ENCODE measurements at places on chromosomes 11 and 22.

DNA sequence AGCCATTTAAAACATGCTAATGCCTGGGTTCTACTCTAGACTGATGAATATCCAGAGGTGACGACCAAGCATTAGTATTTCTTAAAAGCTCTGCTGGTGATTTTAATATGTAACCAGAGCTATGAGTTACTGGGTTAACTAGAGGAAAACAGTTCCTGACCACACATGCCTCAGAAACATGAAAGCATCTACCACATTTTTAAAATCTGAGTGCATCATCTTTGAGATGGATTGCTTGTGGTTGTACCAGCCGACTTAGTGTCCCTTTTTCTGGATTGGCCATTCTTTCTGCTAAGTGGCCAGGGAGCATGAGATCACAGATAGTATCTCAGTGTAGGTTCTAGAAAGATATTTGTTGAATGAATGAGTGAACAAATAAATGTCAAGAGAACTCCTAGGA is 152.4 kb downstream of the NTM start:
- no peak for DNase-seq

GRCh38 chr11:110287537-110287936 is 8.9 kb downstream of the RDX start:
- DNase-seq, result no peak

DNA sequence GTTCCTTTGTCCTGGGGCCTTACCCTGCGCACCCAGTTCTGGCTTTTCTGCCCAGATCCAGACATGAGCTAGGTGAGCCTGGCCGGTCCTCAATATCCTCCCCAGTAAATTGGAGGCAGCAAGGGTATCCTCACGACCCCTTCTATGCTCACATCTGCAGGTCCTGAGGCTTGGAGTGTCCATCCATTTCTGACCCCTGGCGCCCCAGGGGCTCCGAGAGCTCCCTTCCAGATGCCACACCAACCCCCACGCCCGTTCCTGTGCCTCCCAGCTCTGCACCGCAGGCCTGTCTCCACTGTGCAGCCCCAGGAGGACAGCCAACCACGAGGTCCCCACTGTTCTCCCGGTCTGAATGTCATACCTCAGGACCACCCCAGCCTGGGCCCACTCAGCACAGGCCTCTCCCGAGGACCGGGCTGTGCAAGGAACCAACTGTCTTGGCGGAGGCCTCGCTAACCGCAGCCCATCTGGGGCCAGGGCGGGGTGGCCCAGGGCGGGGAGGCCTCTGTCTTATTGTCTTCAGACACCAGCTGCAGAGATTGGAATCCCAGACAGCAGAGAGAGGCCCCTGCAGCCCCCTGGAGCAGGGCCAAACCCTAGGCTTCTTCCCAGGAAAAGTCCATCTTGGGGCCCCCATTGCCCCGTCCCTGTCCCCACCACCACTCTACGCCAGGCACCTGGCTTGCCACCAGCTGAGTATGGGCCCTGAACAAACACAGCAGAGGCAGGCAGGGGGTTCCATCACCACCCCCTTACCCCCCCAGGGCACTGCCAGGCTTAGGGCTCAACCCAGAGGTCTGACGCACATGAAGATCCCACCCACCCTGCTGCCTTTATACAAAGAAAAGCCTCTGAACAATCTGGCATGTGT is 39.3 kb downstream of the ALX4 start:
- DNase-seq, result no peak

DNA sequence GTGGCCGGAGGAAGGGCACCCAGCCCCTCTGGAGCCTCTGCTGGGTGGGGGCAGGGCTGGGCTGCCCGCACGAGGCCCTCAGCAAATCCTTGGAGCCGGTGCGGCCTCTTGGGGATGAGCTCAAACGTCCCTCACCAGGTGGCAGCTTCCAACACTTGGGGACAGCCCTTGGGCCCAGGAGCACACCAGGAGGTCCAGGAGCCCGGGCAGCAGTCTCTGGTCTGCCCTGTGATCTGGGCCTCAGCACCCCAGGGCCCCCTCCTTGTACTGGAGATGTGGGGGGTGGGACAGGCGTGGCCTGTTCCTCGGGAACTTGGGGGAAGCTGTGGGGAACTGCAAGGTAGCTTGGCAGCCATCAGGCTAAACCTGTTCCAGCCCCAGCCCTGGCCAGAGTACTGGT is 40.0 kb downstream of the MOB2 start:
- no peak for DNase-seq

GRCh38 chr22:27629908-27630673 is 171.5 kb downstream of the MN1 start:
- no peak for DNase-seq

DNA sequence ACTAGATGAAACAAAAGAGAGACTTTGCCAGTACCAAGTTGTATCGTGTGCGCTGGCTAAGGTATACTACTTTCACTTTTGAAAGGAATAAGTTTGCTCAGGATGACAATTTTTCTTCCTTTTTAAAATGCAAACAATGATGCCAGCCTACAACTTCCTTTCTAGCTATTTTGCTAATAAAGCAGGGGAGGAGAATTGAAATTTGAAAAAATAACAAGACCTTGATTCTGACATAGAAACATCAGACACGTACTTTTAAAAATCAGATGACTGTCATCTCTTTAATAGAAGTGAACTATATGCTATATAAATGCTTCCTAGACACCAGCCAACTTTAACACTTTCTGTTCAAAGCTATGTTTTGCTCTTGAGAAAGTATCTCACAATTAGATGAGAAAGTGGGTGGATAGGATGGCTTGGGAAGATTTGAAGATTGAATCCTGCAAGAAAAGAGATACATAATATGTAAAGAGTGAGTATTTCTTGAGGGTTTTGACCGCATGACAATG is 41.7 kb upstream of the BLID start:
- DNase-seq, result no peak

- no peak for DNase-seq
Measured at GRCh38 chr11:78253797-78254196, 65.1 kb downstream of the USP35 start.

DNA sequence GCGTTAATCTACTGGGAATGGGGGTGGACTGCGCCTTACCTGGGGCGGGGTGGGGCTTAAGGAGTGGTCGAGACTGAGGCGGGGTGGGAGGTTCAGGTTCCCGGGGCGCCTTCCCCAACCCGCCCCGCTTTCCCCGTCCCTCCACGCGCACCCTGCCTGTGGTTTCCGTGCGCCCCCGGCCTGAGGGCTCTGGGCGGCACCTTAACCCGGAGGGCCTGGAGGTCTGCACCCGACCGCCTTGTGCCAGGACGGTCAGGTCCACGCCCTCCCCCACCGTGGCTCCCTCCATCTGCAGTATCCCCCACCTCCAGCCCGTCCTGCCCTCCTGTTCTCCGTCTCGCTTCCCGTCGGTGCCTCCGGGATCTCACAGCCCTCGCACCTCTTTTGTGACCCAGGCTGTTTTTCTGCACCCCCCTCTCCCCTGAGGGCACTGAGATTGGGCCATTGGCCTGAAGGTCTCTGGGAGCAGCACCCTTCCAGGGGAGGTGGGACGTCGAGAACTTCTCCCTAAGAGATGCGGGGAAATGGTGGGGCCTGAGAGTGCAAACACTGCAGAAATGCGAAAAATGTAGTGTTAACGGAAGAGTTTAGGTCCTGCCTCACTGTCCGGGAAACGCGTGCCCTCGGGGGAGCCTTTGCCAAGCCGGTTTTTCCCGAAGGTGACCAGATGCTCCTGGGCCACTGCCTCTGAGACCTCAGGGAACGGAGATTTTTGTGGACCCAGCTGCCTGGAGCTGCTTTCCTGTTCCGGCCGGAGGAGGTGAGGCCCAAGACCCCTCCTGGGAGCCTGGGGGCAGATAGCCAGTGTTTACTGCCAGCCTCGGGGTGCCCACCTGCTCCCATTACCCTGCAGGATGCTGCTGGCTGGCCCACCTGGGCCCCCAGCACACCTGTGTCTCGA is 1.2 kb upstream of the ASCL2 start:
- DNase-seq, result no peak

- DNase-seq, result no peak
Measured at GRCh38 chr22:27295040-27295439, 506.5 kb downstream of the MN1 start.

GRCh38 chr11:86174101-86175046 is 70.2 kb upstream of the EED start:
- no peak for DNase-seq

DNA sequence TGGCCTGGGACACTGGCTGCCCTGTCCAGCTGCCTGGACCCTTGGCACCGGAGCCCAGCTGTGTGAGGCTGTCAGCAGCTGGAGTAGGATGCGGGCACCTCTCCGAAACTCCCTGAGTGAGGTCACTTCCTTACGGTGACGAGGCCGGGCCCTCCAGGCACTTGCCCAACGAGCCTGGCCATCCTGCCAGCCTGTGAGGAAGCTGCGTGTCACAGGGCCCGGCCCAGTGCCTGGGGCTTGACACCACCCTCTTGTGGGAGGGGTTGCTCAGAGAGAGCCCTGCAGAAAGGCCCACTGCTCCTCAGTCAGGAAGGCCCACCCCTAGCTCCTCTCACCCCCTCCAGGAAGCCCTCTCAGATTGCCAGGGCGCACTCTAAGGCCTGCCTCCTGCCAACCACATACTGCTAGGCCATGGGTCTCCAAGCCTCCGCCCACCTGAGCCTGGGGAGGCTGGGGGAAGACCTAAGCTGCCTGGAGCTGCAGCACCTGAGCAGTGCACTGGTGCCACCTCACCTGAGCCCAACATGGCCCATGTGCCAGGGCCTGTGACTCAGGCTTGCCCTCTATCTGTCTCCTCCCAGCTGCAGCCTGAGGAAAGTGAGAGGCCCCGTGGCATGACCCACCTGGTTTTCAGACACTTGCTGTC is 4.3 kb upstream of the PHLDA2 start:
- no peak for DNase-seq

DNA sequence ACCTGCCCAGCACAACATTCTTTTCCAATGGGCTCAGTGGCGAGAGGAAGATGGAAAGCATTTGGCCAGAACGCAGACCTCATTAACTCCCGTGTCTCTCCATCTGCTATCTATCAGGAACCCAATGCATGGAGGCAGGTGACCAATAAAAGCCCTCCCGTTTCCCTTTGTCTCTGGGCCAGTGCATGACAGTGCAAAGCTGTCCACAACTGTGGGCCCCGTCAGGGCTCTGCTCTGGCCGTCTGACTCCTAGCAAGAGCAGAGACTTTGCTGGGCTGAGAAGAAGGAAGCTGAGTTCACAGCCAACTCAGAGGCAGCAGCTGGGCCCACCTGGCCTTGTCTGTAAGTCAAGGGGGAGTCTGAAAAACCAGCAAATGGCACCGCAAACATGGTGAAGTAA is 177.8 kb downstream of the TENM4 start:
- no peak for DNase-seq

DNA sequence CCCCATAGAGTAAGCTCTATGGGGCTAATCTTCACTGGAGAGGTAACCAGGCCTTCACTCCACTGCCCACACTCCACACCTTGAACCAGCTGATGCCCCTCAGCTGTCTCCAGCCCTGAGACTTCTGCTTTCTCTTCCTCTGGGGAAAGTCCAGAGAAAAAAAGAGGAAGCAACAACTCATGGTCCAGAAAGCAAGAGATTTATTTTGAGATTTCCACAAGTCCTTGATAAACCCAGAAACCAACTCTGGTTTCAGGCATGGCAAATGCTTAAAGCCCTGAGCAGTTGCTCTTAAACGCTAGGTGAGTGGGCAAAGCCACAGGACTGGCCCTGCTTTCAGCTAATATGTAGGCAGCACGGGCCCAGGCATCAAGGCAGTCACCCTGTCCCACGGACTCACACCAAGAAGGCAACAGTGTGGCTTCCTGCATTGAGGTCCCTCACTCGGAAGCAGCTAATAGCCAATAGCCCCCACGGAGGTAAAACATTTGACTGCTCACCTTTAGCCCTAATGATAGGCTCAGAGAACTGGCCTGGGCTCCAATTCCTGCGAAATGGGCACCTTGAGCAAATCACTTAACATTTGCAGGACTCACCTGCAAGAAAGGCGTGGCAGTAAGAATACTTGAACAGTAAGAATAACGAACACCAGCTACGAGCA is 4.3 kb downstream of the CYB561A3 start:
- DNase-seq, result no peak

DNA sequence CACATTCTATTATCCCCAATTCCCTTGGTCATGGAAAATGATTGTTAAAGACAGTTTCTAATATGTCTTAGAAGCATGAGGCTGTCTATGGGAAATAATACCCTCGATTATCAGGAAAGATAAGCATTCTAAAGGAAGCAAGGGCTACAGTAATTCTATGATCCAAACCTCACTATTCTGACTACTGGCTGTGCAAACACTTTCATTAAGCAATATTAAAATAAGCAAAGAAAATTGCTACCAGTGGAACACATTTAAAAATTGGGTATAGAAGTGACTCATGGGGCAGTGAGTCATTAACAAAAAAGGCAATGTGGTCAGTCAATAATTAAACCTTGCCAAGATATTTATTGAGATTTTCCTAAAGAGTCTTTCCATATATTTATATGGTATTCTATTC is 1415.2 kb upstream of the TENM4 start:
- DNase-seq, result no peak

DNA sequence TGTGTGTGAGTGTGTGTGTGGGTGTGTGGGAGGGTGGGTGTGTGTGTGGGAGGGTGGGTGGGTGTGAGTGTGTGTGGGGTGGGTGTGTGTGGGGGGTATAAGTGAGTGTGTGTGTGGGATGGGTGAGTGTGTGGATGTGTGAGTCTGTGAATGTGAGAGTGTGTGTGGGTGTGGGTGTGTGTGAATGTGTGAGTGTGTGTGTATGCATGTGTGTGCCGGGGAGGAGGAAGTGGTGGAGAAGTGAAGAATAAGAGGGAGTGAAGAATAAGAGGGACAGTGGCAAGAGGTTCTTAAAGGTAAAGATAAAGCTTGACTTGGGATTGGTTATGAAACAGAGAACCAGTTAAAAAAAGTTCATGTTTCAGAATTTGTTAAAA is 54.0 kb downstream of the PRR5L start:
- no peak for DNase-seq

DNA sequence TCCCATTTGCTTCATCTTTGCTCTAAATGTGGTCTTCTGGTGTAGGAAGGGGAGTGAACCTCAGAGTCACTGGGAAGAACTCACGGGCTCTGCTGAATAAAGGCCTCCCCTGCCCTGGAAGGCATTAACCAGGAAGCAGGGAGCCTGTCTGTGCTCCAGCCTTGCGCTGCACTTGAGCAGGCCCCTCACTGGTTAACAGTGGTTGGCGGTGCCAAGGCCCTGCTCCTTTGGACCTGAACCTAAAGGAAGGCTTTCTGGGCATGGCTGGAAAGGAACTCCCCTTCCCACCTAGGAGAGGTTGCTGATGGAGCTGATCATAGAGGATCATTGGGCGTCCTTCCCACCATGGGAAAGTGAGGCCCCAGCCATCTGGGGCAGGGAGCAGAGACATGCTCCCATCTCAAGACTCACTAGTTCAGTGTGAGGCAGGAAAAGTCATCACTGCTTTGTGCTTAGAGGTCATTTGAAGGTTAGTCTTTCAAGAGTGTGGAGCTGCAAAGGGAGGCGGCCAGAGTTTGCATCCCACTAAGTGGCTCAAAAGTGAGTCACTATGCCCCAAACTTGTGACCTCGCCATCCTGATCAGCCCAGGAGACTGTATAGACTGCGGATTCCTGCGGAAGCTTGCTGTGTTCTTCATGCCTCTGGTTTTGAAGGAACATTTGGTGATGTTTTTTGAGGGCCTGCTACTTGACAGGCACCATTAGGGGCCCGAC is 50.4 kb downstream of the DBX1 start:
- no peak for DNase-seq
